Naive thymus-derived CD8-positive, alpha-beta T cell (primary cell): ENCODE measurements at places on chromosomes 1 and 21. TPM values are rescaled to one million over a fixed set of nuclear protein-coding genes. Genes with fewer than 3 reads are reported as not detected.

Gene GOLPH3L
- 19.4 TPM for polyA plus RNA-seq

Gene CD34
- polyA plus RNA-seq: not detected

Gene MIS18A
- polyA plus RNA-seq: 14.2 TPM

Gene AHCTF1
- 14.3 TPM for polyA plus RNA-seq

Gene KCNK1
- polyA plus RNA-seq: not detected

Gene PAX7
- polyA plus RNA-seq: not detected
